ENCODE measurements at places on chromosomes 12 and 14.
A peak's percentile ranks its signal among the peaks of the same experiment; 100 is the strongest.

- no peak for DNase-seq
Observed at GRCh38 chr12:49339464-49339861, 2.5 kb upstream of the C1QL4 start.

- peak; percentile 42 for DNase-seq
Observed at GRCh38 chr12:130280231-130280630, 57.5 kb upstream of the PIWIL1 start.

- peak; percentile 57 for DNase-seq
Observed at GRCh38 chr12:67433385-67434175, 164.4 kb downstream of the CAND1 start.

GRCh38 chr12:47808050-47808449 lies 11.7 kb downstream of the HDAC7 start:
- peak; percentile 59 for DNase-seq

- DNase-seq: no peak
Observed at GRCh38 chr12:107144990-107145389, 51.6 kb upstream of the CRY1 start.

DNA sequence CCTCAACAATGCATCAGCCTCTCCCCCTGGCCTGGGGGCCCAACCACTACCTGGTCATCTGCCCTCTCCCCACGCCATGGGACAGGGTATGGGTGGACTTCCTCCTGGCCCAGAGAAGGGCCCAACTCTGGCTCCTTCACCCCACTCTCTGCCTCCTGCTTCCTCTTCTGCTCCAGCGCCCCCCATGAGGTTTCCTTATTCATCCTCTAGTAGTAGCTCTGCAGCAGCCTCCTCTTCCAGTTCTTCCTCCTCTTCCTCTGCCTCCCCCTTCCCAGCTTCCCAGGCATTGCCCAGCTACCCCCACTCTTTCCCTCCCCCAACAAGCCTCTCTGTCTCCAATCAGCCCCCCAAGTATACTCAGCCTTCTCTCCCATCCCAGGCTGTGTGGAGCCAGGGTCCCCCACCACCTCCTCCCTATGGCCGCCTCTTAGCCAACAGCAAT lies 7.4 kb upstream of the RNU7-1 start:
- no peak for DNase-seq

GRCh38 chr14:23121361-23121771 lies 2.3 kb upstream of the CEBPE start:
- peak; percentile 83 for DNase-seq

GRCh38 chr12:73514672-73515071 lies 1023.0 kb upstream of the ATXN7L3B start:
- no peak for DNase-seq

DNA sequence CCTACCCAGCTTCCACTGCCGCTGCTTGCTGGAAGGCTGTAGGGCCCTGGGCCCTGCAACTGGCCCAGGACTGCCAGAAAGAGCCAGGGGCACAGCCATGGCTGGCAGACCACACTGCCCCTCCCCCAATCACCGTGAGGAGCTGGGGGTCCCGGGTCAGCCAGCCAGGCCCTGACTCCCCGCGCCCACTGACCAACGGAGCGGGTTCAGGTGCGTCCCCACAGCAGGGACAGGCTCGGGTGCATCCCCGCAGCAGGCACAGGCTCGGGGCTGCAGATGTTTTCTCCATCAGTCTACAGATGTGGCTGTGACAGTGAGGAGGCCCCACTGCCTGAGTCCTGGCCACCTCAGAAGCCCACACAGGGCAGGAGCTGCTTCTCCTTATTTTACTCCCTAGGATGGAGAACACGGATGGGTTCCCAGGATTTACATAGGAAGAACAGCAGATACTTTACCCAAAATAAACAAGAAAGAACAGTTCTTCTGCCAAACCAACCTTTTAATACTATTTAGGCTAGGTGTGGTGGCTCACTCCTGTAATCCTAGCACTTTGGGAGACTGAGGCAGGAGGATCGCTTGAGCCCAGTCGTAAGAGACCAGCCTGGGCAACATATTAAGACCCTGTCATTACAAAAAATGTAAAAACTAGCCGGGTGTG lies 61.1 kb downstream of the TESC start:
- no peak for DNase-seq
